ENCODE measurements at places on chromosomes 1 and 21. TPM values are rescaled to one million over a fixed set of nuclear protein-coding genes. Genes with fewer than 3 reads are reported as not detected.

Gene IRF6
- 0.10 TPM for total RNA-seq

Gene DNALI1
- 0.13 TPM for total RNA-seq

Gene RGL1
- total RNA-seq: 2.4 TPM

Gene UMODL1
- 0.10 TPM for total RNA-seq

Gene SPRR4
- not detected for total RNA-seq

Gene TAS1R1
- total RNA-seq: 0.08 TPM

GRCh38 chr1:81142099-81142826 lies 658.5 kb upstream of the ADGRL2 start:
- DNase-seq: no peak

DNA sequence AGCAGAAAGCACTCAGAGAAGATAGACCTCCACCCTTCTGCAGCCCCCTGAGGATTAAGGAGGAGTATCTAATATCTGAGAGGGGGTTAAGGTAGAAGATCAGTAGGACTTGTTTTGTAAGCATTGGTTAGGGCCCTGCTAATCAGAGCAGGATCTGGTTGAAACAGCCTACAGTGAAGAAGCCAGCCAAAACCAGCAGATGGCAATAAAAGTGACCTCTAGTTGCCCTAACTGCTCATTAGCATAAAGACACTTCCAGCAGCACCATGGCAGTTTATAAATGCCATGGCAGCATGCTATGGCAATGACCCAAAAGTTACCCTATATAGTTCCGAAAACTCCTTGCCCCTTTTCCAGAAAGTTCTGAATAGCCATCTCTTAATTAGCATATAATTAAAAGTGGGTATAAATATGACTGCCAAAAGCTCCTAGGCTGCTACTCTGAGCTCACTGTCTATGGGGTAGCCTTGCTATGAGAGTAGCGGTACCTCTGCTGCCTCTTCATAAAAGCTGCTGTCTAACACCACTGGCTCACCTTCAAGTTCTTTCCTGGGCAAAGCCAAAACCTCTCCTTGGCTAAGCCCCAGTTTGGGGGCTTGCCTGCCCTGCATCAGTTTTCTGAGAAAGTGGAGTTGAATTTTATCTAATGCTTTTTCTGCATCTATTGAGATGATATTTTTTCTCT lies 254.2 kb downstream of the PAPPA2 start:
- DNase-seq: no peak

DNA sequence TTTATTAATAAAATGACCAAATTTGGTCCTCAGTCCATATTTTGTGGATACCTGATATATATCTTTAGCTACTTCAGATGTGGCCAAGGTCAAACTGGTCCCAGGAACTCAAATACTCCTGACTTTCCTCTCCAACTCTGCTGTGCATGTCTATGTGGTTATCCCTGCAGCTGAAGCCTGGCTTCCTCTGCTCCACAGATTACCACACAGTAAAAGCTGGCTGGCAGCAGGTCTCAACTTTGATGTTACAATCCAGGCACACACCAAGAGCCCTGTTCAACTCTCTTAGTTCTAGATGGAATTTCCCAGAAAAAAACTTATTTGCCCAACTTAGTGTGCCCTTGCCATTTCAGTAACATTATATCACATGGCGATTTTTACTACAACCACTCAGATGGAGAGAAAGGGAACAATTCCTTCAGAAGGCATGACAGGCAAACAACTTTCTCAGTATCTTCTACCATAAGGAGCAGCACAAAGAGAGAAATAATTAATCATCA lies 479.5 kb downstream of the PLPP3 start:
- no peak for DNase-seq

DNA sequence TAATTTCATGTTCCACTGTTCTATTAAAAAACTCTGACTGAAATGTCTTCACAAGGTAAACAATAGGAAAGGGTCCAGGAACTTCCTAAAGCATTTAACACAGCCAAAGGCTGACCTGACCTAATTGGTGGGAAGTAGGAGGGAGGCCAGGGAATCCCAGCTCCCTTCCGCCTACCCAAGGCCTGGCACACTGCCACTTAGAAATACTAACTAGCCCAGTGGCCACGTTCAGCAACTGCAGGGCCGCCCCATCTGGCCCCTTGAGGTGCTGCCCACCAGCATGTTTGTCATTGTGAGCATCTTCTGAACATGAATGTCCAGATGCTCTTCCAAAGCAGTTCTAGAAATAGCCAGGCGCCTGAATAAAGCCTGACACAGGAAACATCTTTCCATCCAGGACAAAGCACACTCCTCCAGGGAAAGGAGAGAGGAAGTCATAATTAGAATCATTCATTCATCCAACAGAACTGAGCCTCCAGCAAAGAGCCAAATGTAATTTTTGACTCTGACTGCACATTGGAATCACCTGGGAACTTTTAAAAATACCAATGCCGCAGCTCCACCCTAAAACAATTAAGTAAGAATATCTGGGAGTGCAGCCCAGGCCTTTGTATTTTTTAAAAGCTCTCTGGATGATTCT lies 44.6 kb upstream of the BCL9 start:
- no peak for DNase-seq

GRCh38 chr21:44408226-44408625 lies 47.1 kb upstream of the LRRC3 start:
- DNase-seq: no peak

DNA sequence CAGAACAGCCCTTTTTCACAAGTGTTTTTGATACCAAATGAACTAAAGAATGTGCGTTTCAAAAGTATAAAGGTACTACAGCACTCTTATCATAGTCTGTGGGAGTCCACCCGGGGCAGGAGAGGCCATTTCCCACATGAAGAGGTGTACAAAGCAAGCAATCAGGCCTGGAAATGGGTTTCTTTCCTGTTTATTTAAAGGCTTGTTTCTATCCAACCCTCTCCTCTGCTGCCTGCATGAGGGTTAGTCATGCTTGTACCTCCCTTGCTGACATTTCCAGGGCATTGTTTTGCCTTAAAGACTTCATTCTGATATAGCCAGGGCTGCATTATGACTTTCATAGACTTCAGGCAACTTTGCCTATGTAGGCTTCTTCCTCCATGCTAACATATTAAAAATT lies 11.6 kb downstream of the SELP start:
- DNase-seq: no peak

GRCh38 chr1:209155546-209155945 lies 428.0 kb upstream of the CAMK1G start:
- no peak for DNase-seq

- DNase-seq: no peak
Measured at GRCh38 chr21:33015096-33015495, 10.6 kb upstream of the OLIG2 start.

GRCh38 chr1:216843409-216843808 lies 120.2 kb upstream of the ESRRG start:
- no peak for DNase-seq

DNA sequence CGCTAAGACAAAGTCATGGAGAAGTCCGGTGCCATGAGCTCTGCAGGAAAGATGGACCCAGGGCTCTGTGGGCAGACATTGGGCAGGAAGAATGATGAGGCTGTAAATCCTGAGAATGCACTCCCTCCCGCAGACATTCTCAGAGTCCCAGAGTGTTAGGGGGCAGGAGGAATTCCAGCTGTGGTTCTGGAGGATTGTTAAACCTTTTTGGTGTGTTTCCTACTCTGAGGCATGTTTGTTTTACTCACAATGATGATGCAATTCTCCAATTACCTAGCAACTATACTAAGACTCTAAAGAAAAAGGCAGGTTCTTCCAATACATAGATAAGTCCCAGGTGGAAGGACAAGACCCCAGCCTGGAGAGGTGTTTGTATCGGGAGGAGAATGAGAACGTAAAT lies 2.8 kb upstream of the CAPN9 start:
- no peak for DNase-seq

DNA sequence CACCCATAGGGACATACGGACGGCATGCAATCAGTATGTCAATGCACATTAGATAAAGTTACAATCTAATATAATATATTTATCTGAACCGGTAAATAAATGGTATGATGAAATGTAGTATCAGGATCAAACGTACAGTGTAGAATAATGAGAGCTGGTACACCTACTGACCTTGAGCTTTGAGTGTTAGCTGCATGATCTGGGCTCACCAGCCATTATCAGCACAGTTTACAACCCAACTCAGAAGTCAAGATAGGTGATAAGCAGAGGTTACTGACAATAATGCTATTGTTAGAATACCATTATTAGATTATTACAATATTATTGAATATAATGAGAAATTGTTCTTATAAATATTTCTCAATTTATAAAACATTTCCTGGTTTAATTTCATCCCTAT lies 103.0 kb upstream of the ESRRG start:
- DNase-seq: no peak

DNA sequence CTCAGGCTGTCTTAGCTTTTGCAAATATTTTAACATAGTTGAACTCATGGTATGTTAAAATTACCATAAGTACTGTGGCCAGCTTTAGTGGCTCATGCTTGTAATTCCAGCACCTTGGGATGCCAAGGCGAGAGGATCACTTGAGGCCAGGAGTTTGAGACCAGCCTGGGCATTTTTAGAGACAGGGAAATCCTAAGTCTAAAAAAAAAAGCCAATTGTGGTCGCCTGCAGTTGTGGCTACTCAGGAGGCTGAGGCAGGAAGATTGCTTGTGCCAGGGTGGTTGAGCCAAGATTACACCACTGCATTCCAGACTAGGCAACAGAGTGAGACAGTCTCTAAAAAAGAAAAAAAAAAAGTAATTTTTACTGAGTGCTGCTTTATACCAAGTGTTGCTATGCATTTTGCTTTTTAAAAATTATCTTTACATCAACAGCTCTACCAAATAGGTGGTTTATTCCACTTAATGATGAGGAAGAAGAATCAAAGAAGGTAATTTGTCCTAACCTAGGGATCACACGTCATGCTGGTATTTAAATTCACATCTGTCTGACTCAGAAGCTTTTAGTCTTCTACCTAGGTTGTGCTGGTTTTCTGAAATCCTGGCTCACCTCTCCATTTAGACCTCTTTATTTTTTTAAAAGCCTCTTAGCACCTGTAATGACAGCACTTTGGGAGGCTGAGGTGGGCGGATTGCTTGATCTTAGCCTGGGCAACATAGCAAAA lies 16.8 kb downstream of the PPP1R12B start:
- DNase-seq: no peak

- no peak for DNase-seq
Measured at GRCh38 chr1:226979517-226980121, 39.5 kb downstream of the COQ8A start.

DNA sequence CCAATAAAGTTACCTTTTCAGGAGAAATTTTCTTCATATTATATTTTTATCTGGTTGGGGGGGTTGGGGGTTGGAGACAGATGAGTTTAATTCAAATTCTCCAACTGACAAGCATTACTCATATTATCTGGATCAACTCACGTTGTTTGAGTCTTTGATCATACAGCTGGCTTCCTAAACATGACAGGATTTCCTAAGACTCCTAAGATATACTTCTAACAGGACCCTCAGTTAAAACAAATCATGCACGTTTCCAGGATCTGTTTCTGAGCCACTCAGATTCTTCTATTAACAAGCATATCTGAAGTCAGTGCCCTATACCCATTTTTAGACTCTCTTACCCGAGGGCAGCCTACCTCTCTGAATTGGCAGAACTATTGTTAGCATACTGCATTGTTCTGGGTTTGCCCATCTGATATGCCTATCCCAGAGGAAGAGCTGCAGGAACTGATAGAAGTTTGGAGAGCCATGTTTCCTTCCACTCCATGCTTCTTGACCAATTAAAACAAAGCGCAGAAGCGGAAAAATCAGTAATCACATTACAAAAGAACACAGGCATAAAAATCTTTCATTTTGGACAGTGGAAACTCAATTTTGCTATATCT lies 653.9 kb downstream of the LTN1 start:
- DNase-seq: no peak

DNA sequence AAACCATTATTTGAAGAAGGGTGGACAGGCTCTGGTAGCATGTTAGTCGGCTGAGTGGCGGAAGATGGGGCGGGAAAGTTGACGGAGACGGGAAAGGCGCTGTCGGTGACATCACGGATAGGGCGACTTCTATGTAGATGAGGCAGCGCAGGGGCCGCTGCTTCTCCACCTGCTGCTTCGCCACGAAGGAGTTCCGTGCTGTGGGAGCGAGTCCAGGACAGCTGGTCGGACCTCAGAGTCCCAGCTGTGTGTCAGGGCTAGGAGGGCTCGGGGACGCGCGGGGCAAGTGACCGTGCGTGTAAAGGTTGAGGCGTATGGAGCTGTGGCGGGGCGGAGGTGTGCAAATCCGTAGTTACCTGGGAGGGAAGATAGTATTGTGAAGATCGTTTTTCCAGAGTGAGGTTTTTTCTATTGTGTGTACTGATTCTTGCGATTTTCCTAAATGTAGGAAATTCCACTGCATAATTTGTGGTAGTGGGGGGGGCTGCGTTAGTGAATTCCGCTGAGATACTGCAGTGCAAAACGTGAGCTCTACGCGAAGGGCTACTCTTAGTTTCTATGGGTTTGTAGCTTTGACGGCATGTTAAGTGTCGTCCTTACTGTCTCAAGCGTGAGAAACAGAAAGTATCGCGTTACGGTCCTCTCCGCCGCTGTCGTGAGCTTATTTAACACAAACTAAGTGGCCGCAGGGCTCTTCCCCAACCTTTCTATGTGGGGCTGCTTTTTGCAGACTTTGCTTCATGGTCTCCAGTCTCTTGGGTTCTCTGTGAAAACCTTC lies 111.2 kb upstream of the NBPF11 start:
- DNase-seq: peak; percentile 72

GRCh38 chr1:192795916-192796618 lies 12.8 kb upstream of the RGS2 start:
- DNase-seq: no peak

DNA sequence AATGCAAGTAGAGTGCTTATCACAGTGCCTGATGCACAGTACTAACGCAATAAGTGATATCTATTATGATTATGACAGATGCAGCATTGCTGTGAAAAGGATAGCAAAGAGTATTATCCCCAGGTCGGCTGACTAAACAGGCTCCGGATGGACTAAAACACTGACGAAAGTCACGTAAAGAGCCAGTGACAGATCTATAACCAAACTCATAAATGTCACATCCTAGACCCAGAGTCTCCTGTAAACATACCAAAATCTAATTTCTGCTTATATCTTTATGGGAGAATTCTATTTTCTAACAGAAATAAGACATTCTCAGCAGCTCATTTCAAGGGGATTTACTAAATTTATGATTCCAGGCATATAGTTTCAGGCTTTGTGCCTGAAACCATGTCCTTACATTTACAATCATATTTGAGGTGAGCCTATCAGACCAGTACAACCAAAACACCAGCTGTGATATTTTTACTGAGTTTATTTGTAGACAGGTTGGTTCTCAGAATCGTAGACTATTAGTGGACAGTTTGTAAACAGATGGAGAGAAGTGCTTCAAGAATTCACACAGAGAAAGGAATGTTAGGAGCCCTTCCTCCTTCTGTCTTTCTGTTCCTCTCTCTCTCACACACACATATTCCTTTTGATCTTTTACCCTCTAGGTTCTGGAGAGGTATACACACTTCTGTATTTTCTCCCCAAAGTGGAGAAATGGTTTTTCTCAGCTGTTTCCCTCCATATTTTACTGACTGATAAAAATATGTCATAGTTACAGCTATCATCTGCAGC lies 52.4 kb upstream of the WDR26 start:
- no peak for DNase-seq

Measured in activated CD4-positive, alpha-beta memory T cell treated with anti-CD3 and anti-CD28 coated beads, Interleukin-2, amount 10 ng/mL, durations not matched to agents 7 days and 5 days (primary cell).